Smooth muscle cell of the coronary artery (primary cell): ENCODE measurements at places on chromosomes 4 and X. TPM values are rescaled to one million over a fixed set of nuclear protein-coding genes. Genes with fewer than 3 reads are reported as not detected.

The TRIM75 gene
- not detected in 2 replicates for total RNA-seq

The TBC1D8B gene
- total RNA-seq: 6.6 and 12.1 TPM in 2 replicates

The ARX gene
- total RNA-seq: not detected in 2 replicates

The DCX gene
- total RNA-seq: not detected in 2 replicates

The ZNF330 gene
- 33.2 and 58.7 TPM in 2 replicates for total RNA-seq

The DOK7 gene
- total RNA-seq: 0.08 TPM in 1 of 2 replicates, not detected in the other

The SERPINA7 gene
- total RNA-seq: not detected in 2 replicates
